ENCODE measurements at places on chromosomes 6 and 20. TPM values are rescaled to one million over a fixed set of nuclear protein-coding genes. Genes with fewer than 3 reads are reported as not detected.

Gene C20orf204
- total RNA-seq = 1.6 TPM

DNA sequence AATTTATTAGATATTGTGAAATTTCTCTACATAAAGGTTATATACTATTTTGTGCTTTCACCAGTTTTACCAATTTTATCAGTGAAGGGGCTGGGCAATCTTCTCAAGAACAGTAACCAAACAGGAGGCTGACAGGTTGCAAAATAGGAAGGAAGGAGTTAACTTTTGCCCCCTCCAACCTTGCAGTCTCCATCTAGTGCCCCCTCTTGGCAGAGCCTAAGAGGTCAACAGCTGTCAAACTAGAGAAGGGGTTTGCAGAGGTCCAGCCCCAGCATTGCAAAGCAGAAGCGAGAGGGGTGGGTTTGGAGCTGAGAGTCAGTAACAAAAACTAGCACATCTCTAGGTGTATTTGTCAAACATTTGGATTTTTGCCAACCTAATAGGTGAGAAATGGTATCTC is 391.0 kb downstream of the CDC5L start:
- H3K27ac ChIP-seq = no peak overlapping the region
- H3K36me3 ChIP-seq = no peaks in the 10 kb centered on the region
- no peaks in the 10 kb centered on the region for H3K27me3 ChIP-seq
- DNase-seq = no peak
- H3K4me1 ChIP-seq = no peaks in the 10 kb centered on the region

Gene HAO1
- not detected for total RNA-seq

Gene VGLL2
- total RNA-seq = not detected

Gene TCP11
- total RNA-seq = 0.83 TPM

DNA sequence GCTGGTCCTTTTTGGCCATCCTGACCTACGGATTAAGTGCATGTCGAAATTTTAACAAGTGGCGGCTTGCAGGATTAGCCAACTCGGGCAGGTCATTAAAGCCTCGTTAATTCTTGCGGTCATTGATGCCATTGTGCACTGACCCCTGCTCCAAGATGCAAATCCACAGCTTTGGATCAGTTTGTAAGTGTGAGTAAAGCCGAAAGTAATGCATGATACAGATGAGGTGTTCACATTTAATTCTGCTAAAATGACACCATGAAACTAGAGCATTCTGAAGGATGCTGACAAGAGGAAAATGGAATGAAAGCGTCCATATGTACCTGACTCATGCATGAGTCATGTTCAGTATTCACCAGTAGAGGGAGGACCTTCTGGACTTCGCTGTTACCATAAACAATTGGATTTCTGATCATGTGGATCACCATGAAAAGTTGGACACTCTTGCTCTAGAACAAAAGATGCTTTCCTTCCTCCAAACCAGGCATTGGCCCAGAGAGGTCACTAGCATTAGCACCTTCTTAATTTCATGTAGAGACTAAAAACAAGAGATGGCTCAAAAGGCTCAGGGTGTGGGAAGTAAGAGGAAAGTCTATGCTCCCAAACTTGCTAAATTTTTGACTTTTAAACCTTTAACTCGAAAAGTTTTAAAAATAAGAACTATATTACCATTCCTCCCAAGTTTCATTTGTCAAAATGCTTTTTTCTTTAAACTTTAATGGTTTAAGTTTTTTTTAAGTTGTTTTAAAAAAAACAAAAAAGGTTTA is 48.0 kb downstream of the MUC22 start:
- H3K4me1 ChIP-seq = no peaks in the 10 kb centered on the region
- no peak overlapping the region for H3K4me3 ChIP-seq
- no peaks in the 10 kb centered on the region for H3K36me3 ChIP-seq
- peaks cover 24% of the 10 kb centered on the region for H3K27me3 ChIP-seq

Gene RBCK1
- total RNA-seq = 85.6 TPM

DNA sequence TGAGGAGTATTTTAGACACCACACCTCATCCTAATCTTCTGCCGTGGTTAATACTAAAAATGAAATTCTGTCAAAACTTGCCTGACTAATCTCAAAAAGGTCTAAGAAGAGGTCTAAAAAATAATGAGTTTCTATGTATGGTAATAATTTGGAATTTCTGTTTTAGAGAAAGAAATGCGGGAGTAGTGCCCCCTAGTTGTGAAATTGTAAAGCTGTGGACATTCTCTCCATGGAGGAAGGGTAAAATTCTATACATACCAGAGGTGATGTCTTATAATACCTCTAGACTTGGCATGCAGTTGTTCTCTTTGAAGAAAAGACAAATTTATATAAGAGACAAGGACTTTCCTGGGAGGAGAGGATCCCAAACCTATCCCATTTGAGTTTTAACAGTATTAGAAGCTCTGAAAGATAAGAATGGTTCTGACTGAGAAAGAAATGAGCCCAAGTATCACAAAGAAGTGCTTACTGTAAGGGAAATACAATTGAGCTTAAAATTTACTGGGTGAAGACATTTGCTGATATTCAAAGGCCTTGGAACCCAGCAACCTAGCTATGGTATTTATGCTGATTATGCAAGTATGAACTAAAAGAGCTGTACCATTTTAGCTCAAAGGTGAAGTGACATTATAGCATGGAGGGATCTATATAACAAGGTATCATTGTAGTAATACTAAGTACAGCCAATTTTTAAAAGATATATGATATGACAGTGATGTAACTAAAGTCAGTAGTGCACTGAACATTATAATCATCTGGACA is 5.1 kb upstream of the EPHA7 start:
- H3K36me3 ChIP-seq = no peaks in the 10 kb centered on the region
- no peak overlapping the region for H3K4me3 ChIP-seq
- H3K27ac ChIP-seq = no peak overlapping the region

DNA sequence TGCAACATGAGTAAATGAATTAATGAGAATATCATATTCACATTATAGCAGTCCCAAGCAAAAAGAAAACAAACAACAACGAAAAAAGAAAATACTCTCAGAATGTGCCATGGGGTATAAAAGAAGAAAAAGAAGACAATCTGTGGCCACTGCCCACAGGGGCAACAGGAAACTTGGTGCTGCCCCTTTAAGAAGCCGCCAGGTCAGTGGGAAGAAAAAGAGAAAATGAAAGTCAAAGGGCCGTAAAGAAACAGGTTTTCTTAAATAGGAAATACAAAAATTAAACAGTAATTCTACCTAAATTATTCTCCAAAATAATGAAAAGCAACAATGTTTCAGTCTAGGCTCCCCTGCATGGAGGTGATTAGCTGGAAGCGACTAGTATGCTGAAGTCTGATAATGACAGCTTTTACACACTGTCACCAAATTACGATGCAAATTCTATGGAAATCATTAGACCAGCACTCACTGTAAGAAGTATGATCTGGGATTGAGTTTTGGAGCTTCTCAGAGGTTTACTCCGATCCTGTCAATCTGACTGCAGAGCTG is 23.6 kb downstream of the GMDS start:
- H3K4me1 ChIP-seq = peaks cover 5% of the 10 kb centered on the region
- no peaks in the 10 kb centered on the region for H3K36me3 ChIP-seq
- H3K27me3 ChIP-seq = no peaks in the 10 kb centered on the region
- peak; percentile 19 for DNase-seq

Gene MRPS18A
- total RNA-seq = 36.9 TPM

- H3K27me3 ChIP-seq = no peaks in the 10 kb centered on the region
- DNase-seq = peak; percentile 31
- no peaks in the 10 kb centered on the region for H3K36me3 ChIP-seq
- H3K4me1 ChIP-seq = no peaks in the 10 kb centered on the region
Measured at GRCh38 chr6:105894556-105894955, 191.6 kb upstream of the PRDM1 start.

Gene PKIG
- 396 TPM for total RNA-seq

DNA sequence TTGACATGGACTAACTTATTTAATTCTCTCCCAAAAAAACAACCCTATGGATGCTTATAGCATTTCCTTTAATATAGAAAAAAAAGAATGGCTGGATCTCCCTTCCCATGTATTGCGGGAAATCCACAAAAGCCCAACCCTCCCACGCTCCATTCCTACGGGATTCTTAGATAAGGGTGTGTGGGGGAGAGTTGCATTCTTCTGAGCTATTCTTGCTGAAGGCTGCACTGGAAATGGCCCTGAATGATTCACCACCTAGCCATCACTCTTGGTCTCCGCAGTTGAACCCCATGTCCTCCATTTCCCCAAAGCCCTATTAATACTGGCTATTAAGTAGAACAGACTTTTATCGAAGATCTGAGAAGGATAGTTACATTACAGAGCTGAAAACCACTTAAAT is 41.9 kb upstream of the ADGRF5 start:
- no peak overlapping the region for H3K27ac ChIP-seq
- H3K4me1 ChIP-seq = no peaks in the 10 kb centered on the region
- H3K36me3 ChIP-seq = no peaks in the 10 kb centered on the region
- no peak overlapping the region for H3K4me3 ChIP-seq

Gene ESR1
- 1.7 TPM for total RNA-seq

Gene LAMA2
- 144 TPM for total RNA-seq

DNA sequence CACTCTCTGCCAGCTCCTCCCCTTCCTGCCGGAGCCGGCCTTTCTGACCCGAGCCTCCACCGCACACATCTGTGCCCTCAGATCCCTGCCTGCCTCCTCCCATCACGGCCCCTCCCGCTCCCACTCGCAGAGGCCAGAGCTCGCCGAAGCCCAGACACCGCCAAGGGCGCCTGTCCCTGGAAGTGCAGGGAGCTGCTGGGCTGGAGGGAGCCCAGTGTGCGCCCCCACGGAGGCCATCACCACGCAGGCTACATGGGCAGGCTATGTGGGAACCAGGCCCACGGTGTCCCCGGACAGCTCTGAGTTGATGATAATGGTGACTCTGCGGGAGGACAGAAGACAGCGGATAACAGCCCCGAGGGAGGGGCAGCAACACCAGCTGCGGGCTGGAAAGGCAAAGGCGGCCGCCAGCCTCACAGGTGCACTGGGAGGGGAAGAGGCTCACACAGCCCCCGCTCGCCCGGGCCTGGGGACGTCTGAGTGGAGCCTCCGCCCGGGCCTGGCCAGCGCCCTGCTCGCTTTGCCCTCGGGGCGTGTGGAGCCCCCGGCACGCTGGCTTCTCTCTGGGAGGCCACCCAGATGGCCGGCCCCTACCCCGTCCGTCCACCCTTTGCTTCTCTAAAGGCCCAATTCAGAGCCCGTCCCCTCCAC is 154.9 kb downstream of the DLL1 start:
- no peaks in the 10 kb centered on the region for H3K36me3 ChIP-seq
- H3K27ac ChIP-seq = peak overlapping the region; percentile 33

GRCh38 chr20:46987001-46987400 is 92.4 kb downstream of the EYA2 start:
- peaks cover 18% of the 10 kb centered on the region for H3K4me1 ChIP-seq
- H3K27me3 ChIP-seq = no peaks in the 10 kb centered on the region
- DNase-seq = no peak
- H3K27ac ChIP-seq = no peak overlapping the region

DNA sequence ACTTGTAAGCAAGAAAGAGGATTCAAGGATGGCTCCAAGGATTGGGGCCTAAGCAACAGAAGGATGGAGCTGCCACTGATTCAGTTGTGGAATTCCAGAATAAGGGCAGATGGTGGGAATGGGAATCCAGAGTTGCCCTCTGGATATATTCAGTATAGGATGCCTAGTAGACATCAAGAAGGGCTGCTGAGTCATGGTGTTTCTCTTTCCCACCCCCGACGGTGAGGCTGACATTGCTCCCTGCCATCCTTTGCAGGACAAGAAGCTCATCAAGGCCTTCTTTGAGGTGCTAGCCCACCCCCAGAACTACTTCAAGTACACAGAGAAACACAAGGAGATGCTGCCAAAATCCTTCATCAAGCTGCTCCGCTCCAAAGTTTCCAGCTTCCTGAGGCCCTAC is 11.2 kb upstream of the ZNF76 start:
- H3K4me3 ChIP-seq = no peak overlapping the region
- DNase-seq = no peak
- H3K27ac ChIP-seq = peak overlapping the region; percentile 51
- H3K27me3 ChIP-seq = no peaks in the 10 kb centered on the region
- peaks cover 65% of the 10 kb centered on the region for H3K4me1 ChIP-seq

DNA sequence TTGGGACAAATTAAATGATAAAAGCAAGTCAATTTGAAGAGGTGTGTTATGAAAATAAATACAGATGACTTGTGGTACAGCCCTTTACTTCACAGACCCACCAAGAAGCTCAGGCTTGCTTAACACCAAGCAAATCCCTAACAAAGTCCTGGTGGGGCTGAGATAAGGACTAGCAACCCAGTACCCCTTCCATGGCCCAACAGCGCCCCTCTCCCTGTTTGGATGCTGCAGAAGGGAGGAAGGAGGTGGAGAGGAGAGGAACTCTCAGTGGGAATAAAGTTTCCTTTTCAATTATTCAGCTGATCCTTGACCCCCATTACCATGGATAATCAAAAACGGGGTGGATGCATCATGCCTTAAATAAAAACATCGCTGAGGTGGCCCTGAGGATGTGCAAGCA is 4.5 kb upstream of the ZNF831 start:
- H3K27ac ChIP-seq = no peak overlapping the region
- H3K27me3 ChIP-seq = no peaks in the 10 kb centered on the region
- H3K4me1 ChIP-seq = no peaks in the 10 kb centered on the region
- no peaks in the 10 kb centered on the region for H3K36me3 ChIP-seq
- no peak for DNase-seq
